ENCODE measurements at places on chromosomes 4 and X.

DNA sequence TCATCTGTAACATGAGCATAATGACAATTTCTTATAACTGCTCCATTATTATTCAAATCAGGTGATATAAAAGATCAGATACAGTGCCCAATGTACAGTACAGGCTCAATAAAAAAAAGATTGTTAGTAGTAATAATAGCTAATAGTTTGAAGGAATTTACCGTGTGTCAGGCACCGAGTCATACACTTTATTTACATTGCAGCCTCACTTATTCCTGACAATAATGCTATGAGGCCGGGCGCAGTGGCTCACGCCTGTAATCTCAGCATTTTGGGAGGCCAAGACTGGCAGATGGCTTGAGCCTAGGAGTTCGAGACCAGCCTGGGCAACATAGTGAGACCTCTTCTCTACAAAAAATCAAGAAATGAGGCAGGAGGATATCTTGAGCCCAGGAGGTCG, 10.1 kb upstream of the MAP7D3 start:
- peak; percentile 34 for DNase-seq

DNA sequence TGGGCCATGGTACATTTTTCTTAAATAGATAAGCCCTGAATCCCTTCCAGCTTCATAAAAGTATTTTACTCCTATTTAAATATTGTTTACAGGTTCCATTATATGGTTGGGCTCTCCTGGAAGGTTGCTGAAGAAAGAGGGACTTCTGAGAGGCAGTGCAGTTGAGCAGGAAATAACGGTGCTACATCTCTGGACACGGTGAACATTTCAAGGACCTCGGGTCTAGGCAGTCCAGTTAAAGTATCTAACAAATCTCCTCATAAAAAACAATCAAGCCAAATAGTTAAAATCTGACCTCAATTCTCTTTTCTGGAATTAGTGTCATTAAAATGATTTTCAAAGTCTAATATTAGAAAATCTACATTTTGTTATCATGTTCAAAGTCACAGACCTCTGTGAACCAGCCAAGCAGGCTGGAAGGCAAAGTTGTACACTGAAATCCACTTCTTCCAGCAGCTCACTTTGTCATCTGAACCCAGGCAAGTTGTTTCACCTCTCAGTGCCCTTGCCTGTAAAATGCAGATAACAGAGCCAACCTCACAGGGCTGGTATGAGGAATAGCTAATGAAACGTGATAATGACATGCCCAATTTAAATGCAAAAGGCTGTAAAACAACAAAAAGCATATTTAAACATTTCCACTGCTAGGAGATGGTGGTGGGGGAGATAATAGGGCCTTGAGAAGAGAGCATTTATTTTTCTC, 267.0 kb upstream of the KLF3 start:
- DNase-seq = no peak

DNA sequence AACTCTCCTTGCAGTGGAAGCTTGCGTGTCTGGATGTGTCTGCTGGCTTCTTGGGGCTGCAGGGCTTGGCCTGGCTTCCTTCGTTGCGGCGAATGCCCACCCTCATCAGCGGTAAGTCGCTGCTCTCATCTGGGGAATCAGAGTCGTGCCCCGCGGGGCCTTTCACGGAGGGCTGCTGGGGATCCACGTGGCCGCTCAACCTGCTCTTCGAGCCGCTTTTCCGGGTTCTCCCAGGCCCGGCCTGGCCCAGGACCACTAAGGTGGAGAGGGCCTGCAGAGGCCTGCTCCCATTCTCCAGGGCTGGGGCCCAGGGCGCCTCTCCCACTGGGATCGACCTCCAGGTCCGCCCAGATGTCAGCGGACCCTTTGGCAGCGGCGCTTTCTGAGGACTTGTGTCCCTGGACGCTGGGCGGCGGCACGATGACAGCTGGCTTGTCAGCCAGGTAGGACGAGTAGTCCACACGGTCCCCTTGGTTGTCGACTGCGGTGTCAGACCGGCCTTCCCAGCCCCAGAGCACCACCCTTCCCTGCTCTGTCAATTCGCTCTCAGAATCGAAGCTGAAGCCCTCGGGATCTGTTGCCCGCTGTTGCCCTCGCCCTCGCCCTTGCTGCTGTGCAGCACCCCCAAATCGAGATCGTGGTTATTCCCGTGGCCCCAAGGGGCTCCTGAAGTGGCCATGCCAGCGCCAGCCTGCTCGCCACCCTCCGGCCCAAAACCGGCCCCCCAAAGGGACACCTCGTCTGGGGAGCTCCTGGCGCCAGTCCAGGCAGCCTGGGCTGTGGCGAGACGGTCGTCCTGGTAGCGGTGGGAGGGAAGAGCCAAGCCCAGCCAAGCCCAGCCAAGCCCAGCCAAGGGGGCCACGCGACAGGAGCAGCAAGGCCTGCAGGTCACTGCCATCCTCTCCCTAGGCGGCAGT, 37.8 kb upstream of the NHSL2 start:
- DNase-seq = no peak

DNA sequence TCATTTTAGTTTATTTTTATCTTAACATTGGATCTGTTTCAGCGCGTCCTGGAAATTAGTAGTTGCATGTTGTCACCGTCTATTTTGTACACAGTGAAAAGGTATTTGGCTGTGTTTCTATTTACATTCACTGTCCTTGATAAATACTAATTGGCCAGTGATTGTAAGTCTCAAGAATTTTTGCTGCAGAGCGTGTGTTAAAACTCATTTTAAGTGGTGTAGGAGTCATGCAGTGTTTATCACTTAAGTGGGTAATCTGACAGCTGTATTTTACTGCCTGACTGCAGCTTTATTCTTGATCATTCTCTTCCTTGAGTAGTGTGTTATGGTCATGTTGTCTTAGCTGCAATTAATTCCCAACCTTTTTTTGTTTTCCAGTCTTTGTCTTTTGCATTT, 9.8 kb downstream of the GUCY1A1 start:
- no peak for DNase-seq

DNA sequence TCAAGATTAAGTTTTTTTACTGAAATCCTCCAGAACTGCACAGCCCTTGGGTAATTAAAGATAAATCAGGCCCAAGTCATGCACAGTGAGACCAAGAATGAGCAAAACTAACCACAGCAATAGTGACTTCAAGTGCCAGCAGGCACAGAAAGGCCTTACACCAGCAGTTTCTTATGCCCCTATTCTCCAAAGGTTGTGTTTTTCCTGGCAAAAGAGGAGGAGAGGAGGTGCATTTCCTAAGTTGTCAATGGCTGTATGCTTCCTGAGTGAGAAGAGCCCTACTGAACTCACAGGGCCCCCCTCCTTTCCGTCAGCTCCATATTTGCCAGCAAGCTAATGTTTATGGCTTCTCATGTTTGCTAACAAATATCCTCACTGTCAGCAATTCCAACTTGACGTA, 418.7 kb upstream of the INTU start:
- no peak for DNase-seq

GRCh38 chr4:1872870-1873269, 1.7 kb downstream of the NSD2 start:
- peak; percentile 87 for DNase-seq

DNA sequence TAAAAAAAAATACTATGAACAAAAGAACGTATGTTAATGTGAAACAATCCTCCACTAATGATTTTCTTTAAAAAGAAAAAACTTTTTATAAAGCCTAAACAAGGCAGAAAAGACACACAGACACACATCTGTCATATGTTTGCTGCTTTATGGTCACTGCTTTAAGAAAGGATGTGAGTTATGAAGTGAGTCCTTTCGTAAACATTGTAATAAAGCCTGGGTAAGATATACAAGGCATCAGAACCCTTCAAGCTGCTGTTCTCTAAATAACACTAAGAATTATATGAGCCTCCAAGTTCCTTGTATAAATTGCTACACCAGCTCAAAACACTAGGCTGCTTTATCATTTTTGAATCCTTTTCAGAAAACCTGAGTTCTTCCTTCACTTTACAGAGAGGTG, 81.6 kb downstream of the FBXO8 start:
- no peak for DNase-seq

- DNase-seq = no peak
Observed at GRCh38 chrX:68419975-68420374, 13.3 kb downstream of the OPHN1 start.

- DNase-seq = peak; percentile 62
Observed at GRCh38 chr4:146333187-146333894, 119.0 kb downstream of the REELD1 start.

DNA sequence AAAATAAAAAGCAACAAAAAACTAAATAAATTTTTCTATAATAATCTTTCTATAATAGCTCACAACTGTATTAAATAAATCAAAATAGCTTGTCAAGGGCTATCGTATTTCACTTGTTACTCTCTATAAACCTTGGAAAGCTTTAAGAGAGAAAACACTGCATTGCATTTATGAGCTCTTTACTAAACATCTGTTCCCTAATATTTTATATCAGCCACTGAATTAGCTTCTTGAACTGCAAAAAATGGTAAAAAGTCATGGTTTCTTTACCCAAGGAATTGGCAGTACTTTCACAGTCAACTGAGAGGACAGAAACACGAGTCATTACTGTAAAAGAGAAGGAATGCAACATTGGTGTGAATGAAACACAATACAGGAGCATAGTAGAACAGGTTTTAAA, 671.2 kb downstream of the PCDH18 start:
- DNase-seq = no peak

DNA sequence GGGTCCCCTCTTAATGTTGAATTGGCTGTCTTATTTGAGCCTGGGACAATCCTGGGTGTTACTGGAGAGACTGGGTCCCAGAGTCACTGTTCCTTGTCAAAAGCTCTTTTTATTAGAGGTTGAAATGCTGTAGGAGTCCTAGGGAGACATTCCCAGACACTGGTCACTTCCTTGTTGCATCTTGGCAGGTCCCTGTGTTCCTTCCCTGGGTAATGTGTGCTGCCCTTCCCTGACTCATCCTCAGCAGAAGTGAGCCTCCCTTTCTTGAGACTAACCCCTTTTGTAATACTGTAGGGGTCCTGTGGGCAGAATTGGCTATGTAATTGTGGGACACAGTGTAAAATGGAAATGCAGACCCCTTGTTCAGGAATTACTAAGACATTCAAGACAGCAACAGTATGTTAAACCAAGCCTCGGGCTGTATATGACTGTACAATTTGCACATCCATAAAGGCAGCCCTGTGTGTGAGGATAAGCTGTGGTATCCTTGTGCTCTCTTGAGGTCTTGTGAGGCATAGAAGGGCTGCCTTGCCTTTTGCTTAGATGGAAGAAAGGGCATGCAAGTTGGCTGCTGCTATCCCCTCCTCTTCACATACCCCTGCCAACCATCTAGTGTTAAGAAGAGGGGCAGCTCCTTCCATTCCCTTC, 53.5 kb downstream of the DCLK2 start:
- DNase-seq = peak; percentile 58

DNA sequence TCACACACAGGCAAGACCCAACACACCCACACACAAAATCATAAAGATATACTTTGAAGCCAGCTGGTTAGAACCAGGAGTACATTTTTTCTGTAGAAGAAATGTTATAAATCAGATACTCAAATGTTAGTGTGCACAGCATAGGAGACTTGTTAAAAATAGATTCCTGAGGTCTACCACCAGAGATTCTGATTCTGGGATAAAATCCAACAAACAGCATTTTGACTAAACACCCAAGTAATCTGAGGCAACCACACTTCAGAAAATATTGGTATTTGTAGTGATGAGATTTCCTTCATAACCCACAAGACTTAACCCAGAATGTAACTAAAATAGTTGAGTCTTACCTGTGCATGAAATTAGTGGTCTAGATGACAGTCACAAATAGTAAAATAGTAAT, 301.8 kb downstream of the HNRNPD start:
- no peak for DNase-seq

DNA sequence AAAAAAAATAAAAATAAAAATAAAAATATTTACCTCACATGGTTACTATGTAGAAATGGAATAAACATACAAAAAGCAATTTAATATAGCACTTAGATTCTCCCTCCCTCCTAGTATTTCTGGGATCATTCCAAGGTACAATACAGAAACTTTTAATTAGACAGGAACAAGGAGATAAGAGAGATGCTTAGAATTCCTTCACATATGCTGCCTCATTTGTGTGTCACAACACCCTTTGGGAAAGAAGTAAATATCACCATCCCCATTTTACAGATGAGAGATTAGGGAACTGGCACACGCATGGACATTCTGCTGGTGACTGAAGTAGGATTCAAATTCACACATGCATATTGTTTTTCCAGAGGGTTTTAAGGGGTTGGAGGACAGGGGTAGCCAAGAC, 164.2 kb downstream of the APBB2 start:
- no peak for DNase-seq

DNA sequence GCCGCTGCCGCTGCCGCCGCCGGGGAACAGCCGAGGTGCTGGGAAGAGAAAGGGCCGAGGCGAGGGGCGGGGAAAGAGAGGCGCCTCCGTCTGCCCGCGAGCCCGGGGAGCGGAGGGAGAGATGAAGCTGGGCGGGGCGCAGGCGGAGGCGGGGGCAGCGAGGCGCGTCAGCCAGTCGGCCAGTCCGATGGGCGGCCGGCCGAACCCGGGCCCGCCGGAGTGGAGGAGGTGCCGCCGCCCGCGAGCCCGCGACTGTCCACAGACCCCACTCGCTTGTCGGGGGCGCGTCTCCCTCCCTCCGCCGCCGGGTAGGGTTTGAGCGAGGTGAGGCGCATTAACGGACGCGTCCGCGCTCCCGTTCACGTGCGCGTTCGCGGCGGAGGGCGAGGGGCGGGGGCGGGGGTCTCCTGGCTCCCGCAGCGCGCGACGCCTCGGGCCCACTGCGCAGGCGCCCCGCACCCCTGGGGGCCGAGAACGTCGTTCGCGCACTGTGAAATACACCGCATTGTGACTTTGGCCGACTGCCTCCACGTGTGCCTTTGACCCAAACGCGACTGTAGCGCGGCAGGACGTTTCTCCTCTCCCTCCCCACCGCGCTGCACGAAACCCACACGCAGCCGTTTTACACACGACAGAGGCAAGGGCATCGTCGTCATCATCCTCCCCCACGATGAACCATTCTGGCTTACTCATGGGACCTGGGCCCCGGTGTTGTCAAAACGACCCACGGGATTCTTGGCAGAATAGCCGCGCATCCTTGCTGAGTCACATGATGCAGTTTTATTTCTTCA, at the start of gene NUDT11:
Gene NUDT11 (minus strand): TSS at position 92 of the 791 bp plus-strand sequence. CDS start 148 bp downstream, outside the sequence.
- peak; percentile 88 for DNase-seq

GRCh38 chr4:14254252-14254651, 626.7 kb upstream of the BOD1L1 start:
- DNase-seq = peak; percentile 68

- DNase-seq = no peak
Observed at GRCh38 chrX:44899946-44900345, 27.0 kb downstream of the KDM6A start.

DNA sequence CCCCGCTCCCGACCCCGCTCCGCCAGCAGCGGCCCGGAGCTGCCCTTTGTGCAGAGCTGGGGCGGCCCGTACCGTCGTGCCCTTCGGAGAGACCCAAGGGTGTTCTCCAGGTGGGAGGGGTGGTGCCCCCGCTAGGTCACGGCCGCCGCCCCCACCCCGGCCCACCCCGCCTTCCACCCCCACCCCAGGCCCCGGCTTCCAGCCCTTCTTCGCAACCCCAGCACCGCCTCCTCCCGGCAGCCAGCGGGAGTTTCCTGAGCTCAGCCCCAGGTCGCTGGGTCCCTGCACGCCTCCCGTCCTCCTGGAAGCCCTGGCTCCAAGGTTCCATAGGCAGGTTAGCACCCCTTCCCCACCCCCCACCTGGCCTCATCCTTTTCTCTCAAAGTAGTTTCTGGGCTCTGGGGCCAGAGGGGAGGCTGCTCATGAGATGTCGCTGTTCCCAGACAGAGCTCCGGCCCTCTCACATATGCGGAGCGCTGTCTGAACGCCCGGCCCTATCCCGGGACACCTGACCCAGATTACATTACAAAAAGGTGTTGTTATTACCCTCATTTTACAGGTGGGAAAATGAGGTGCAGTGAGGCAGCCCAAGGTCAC, 25.2 kb upstream of the FGFR3 start:
- DNase-seq = peak; percentile 71

- no peak for DNase-seq
Observed at GRCh38 chr4:57312296-57312695, 202.1 kb upstream of the IGFBP7 start.

Measured in GM23248 (cell line).